Endothelial cell of umbilical vein (primary cell): ENCODE measurements at places on chromosomes 1 and 21.

GRCh38 chr1:4986306-4986705 is 331.9 kb downstream of the AJAP1 start:
- DNase-seq = no peak

DNA sequence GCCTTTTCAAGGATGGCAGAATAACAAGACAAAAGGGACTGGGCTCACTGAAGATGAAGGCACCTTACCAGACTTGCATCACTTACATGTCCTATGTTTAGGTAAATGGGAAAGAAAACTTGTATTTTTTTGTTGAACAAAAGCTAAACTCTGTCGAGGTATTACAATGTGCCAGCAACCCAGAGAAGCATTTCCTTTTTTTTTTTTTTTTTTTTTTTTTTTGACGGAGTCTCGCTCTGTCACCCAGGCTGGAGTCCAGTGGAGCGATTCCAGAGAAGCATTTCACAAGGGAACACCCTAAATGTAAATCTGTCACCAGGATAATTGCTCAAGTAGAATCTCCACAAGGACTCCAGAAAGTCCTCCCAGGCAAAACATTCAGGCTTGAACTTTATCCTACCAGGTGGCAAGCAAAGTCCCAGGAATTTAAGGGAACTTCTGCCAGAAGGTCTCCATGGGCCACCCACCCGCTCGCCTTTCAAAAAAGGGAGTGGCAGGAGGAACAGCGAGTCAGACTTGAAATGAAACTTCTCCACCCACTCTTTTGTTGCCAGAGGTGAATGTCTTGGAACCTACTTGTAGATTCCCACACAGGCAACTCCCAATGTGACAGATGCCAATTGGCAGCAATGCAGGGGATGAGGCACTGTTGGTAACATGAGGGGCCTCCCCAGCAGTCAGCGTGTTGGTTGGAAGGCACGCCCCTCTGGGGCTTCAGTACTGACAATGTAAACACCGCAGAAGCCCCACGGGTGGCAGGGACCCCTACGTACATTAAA is 125.0 kb downstream of the TIAM1 start:
- no peak for DNase-seq

- no peak for DNase-seq
Measured at GRCh38 chr1:14956579-14957195, 196.9 kb upstream of the TMEM51 start.

- DNase-seq = peak; percentile 14
Measured at GRCh38 chr1:164914208-164914607, 355.2 kb downstream of the PBX1 start.

- no peak for DNase-seq
Measured at GRCh38 chr1:162117039-162117774, 47.7 kb downstream of the NOS1AP start.

- DNase-seq = no peak
Measured at GRCh38 chr1:6600410-6601048, 2.1 kb downstream of the KLHL21 start.

- DNase-seq = peak; percentile 100
Measured at GRCh38 chr1:205598841-205599668, 32.8 kb downstream of the ELK4 start.

DNA sequence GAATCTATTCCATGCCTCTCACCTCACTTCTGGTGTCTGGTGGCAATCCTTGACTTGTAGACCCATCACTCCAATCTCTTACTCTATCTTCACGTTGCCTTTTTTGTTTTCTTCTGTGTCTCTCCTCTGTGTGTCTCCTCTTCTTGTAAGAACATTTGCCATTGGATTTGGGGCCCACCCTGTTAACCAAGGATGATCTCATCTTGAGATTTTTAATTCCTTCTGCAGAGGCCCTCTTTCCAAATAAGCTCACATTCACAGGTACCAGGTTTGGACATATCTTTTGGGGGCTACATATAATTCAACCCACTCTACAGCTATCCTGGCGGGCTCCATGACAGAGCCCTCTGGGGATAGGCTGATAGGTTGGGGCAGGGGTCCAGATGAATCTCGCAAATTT is 55.8 kb downstream of the UBE2T start:
- no peak for DNase-seq

DNA sequence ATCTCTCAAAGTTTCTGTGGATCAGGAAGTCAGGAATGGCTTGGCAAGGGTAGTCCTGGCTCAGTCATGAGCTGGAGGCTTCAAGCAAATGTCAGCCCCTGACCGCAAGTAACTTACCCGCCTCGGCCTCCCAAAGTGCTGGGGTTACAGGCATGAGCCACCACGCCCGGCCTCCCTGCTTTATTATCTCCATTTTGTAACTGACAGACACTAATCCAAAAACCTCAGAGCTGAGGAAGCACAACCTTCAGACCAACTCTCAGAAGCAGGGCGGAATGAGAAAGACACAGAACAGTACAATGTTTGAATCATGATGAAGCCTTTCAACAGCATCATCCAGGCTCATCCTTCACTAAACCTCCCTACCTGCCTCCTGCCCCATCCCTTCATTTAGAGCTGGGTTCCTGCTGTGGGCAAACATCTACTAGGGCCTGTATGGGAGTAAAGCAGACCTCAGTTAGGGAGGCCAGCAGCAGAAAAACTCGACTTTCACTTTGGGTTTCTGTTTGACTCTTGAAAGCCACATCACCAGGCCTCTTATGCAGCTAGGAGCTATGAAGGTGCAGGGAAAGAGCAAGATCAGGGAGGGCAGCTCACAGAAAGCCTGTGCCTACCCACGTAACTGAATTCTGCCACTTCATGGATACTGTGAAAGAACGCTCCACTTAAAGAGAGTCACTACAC is 84.4 kb upstream of the RAB4A start:
- no peak for DNase-seq

DNA sequence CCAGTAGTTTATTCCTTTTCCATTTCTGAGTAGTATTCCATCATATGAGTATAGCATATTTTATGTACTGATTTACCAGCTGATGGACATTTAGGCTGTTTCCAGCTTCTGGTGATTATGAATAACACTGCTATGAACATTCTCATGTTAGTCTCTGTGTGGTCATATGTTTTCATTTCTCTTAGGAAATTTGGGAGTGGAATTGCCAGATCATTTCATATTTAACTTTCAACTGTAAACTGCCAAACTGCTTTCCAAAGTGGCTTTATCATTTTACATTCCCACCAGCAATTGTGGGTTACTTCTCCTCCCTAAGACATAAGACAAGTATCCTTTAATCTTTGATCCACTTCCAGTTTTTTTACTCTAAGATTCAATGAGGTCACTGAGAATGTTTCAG is 85.7 kb upstream of the RALGPS2 start:
- no peak for DNase-seq

DNA sequence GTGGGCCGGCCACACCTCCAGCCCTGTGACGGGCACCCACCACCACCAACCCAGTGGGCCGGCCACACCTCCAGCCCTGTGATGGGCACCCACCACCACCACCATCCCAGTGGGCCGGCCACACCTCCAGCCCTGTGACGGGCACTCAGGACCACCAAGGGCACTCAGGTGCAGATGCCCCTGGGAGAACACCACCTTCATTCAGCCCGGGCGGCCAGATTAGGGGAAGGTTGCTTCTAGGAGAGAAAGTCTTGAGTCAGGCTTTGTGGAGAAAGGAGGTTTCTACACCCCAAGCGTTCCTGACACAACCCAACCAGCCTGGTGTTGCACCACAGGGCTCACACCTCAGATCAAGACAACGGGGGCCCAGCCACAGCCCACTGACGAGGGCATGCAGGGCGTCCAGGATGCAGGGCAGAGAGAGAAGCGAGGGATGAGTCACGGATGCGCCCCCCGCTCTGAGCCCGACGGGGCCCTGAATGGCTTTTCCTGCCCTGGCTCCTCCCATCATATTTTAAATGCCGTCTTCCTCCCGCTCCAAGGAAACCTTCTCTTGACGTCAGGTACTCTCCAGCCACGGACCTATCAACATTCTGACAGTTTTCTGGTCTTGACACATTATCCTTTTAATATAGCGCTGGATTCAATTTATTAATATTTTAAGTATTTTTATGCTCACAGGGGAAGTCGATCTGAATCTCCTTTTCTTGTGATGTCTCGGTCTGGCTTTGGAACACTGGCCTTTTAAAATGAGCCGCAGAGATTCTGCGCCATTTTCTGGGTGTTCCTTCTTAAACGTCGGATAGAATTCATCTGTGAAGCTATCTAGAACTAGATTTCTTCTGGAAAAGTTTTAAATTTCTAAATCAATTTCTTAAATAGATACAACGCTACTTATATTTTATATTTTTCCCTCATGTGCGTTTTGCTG is 631 bp upstream of the SPATC1L start:
- DNase-seq = peak; percentile 95

DNA sequence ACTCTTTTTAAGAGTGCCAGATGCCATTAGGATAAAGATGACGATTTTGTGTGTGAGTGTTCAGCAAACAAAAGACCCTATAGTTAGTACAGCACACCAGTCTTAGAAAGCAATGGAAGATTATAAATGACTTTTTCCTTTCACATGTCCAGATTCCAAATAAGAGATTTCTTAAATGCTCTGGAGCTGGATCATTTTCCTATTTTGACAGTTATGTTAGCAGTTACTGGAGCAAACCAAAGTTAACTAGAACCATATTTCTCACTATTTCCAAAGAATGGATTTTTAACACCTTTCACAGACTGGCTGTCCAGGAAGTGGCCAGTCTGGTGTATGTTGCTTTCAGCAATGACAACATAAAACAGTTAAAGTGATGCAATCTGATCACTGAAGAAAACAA is 905.8 kb upstream of the ADGRL2 start:
- DNase-seq = no peak

DNA sequence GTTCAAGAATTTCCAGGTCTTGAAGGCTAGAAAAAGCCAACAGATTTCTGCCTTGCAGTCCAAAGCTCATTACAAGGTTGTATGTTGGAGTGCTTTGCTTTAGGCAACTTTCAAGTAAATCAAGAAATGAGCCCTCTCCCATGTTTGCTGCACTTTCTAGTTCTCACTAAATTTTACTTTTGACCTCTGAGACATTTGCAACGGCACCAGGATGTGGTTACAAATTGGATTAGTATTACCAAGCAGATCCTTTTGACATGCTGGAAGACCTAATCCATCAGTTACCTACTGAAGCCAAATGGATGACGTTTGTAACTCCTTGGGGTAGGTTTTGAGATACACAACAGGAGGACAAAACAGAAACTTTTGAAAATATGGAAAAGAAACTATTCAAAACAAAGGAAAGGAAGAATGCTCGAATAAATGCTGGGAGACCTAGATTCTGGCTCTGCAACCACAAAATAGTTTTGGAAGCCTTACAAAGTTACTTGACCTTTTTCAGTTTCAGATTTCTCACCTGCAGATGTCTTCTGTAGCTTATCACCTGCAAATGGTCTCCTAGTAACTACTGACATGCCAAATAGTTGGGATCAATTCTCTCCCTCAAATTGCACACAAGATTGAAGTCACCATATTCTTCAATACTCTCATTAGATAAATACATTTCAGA is 251.7 kb upstream of the ADGRL2 start:
- DNase-seq = no peak

GRCh38 chr1:236041631-236042618 is 23.0 kb downstream of the NID1 start:
- no peak for DNase-seq

GRCh38 chr1:220441211-220441610 is 86.7 kb upstream of the MARK1 start:
- no peak for DNase-seq

DNA sequence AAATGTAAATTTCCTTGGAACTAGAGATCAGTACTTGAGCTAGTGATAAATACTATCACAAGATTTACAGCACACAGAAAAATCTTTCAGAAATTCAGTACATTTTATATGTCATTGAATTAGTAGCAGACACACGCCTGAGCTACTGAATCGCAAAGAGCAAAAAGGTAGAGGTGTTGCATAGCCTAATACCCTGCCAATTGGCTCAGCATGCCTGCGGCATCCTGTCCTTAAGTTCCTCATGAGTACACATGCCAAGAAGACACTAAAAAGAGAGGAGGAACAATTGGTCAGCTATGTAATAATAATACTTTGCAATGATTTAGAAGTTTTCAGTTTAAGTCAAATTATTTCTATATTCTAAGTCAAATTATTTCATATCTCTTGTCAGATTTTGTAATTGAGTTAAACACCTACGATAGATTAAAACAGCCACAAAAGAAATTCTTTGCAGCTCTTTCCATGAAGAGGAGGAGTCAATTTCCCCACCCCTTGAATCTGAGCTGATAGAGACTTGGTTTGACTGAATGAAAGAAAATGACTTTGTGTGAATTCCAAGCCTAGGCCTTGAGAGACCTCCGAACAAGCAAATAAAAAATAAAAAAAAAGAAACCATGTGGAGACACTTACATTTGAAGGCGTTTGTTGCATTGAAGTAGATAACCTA is 36.2 kb upstream of the PKN2 start:
- DNase-seq = no peak

DNA sequence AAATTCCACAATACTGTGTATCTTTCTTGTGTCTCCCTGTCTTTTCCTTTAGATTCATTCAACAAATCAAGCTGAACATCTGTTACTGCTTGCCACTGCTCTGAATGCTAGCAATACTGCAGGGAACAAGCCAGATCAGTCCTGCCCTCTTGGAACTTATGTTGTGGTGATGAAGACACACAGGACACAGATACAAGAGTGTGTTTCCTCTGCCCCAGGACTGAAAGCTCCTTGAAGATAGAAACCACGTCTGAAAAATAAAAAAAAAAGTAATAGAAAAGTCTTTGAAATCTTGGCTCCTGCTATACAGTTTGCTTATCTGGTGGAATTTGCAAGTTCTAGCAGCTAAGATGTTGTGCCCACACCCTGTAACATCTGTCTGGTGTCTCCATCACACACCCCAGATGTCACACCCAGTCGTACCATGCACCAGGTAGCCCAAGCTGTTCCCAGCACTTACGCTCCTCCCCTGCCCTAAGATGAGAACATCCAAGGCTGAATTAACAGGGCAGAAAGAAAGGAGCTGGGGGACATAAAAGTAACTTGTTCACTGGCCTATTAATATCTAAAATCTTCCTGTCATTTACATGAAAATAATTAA is 80.2 kb upstream of the GALNT2 start:
- no peak for DNase-seq

GRCh38 chr21:36591326-36591970 is 107.5 kb upstream of the SIM2 start:
- DNase-seq = no peak

- no peak for DNase-seq
Measured at GRCh38 chr1:110506541-110506940, 12.4 kb downstream of the KCNA10 start.

GRCh38 chr1:99266726-99267125 is 2.4 kb downstream of the PLPPR4 start:
- DNase-seq = no peak

DNA sequence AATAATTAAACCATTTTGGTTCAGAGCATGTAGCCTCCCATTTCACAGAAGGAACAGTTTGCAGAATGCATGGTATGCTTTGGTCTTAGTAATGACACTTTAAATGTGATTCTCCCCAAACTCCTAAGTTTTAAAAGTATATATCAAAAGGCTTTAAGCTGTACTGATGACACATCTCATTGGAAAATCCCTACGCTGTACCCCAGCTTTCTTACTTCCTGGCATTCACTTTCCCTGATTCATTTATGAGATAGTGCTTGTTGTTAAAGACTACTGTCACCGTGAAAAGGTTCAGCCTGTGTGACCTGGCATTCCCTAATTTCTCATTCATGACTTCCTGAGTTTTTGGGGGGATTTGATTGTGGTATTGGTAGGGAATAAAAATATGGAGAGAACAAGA is 53.4 kb downstream of the MPZL1 start:
- peak; percentile 78 for DNase-seq

GRCh38 chr21:42220138-42220701 is 1.3 kb downstream of the ABCG1 start:
- peak; percentile 91 for DNase-seq
